T-helper 22 cell (primary cell): ENCODE measurements at places on chromosomes 2 and 18.

GRCh38 chr18:9629709-9630108 lies 15.3 kb upstream of the PPP4R1 start:
- no peak for DNase-seq

- no peak for DNase-seq
Measured at GRCh38 chr2:158178646-158179045, 77.0 kb downstream of the UPP2 start.

DNA sequence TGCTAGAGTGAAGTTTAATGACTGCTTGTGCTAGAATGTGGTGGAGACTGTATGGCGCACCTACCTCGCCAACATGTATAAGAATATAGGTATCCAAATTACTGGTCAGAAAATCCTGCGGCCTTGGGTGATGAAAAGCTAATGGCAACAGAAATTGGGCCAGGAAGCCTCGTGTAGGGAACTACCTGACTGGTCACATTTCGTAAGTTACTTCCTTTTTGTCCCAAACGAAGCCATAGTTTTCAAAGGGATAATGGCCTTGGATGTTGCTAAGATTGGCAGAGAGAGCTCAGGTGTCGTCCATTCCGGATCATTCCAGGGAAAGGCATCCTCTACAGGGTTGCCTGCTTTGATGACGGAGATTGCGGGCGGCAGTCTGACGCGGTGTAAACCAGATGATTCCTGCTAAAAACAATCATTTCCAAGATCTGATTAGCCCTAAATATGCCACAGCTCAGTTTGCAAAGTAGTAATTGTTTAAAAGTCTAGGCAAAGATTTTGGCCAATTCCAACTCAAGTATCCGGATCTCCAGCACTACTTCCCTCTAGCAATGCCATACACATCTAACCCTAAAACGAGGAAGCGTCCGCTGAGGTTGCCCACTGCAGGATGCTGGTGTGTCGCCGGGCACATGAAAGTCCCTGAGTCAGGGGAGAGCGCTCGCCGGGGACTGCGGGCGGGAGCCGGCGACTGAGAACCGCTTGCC lies 708 bp upstream of the MALT1 start:
- no peak for DNase-seq

DNA sequence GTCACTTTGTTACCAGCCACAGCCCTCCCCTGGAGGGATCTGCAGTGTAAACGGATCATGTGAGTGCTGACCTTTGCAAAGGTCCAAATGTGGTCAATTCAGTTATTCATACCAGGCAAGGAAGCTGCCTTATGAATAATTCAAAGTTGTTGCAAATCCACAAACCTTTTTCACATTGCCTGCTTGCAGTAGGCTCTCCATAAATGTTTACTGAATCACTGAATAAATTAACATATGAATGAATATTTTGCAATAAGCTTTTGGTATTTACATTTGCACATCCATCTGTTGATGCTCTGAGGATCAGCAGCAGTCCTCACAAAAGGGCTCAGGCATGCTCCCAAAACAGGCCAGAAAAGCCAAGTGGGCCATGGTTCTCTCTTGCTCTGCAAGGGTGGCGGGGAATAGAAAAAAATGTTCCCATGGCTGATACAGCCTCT lies 156.8 kb downstream of the VAPA start:
- DNase-seq = no peak

DNA sequence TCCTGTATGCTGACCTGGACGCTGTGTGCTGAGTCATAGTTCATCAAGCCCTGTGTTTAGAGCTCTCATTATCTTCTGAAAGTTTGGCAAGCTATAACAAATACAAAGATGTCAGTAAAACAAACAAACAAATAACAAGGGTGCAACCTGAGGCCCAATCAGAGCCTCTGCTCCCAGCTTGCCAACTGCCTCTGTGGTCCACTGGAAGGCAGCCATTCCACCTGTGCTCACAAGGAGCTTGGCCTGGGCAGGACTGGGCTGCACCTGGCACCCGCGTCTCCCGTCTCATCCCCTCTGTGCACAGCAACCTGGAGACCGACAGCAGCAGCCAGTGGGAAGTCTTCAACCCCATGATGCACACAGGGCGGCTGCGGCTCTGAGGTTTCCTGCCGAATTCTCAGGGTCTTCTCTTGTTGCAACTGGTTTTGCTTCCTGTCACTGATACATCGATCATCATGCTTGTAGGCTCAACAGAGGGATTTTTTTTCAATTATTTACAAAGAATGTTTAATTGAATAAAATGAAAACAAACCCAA lies 97.8 kb downstream of the TMEM18 start:
- no peak for DNase-seq

DNA sequence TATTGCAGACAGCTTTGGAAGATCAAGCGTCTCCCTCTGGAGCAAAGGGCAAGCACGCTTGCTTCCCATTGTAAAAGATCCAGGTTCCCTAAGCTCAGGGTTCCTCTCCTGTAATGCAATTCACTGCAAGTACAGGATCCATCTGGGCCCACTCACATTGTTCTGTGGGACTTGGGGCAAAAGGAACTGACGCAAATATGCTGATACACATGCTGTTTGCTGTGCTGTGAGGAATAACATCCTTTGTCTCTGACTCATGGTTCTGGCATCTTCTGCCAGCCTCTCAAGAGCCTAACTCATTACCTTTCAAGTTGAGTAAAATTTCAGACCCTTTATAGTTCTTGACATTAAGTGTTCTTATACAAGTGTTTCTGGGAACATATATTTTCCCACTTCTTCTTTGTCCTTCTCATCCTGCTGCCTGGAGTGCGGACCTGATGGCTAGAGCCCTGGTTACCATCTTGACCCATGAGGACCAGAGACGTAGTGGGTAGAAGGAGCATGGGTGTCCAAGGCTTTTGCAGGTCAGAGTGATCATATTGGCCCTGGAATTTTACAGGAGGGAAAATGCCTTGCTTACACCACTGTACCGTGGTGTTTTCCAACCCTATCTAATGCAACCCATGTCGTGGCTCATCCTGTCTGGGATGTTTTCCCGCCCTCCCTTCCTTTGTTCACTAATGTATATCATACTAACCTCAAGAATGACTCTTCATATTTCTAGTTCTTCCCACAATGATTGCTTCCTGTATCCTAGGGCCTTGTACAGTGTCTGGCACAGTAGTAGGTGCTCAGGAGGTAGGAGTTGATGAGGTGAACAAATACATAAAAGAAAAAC lies 145.7 kb upstream of the GLI2 start:
- DNase-seq = no peak

DNA sequence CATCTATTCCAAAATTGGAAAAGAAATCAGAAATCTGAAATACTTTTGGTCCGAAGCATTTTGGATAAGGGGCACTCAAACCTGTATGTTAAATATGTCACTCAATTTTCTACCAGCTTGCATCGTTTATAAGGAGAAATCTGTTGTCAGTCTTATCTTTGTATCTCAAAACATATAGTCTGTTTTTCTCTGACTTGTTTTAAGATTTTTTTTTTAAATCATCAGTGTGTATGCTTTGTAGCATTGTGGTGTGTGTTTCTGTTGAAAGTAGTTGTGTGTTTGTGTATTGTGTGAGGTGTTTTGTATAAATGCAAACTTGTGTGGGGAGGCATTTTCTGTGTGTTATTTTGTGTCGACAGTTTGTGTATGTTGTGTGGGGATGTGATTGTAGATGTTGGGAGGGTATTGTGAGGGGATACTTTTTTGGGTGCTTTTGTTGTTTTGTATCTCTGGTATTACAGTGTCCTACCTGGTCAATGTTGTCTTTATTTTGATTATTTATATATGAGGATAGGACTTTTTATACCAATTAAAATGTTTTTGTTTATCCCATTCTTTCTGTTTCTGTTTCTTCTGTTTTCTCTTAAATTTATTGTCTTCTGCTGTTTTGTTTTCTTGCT lies 30.9 kb downstream of the SMCHD1 start:
- no peak for DNase-seq

- no peak for DNase-seq
Measured at GRCh38 chr2:210839450-210839849, 283.1 kb downstream of the CPS1 start.
